ENCODE measurements at places on chromosomes 16 and 17.

- DNase-seq, result no peak
Observed at GRCh38 chr16:24686678-24687077, 42.8 kb upstream of the TNRC6A start.

DNA sequence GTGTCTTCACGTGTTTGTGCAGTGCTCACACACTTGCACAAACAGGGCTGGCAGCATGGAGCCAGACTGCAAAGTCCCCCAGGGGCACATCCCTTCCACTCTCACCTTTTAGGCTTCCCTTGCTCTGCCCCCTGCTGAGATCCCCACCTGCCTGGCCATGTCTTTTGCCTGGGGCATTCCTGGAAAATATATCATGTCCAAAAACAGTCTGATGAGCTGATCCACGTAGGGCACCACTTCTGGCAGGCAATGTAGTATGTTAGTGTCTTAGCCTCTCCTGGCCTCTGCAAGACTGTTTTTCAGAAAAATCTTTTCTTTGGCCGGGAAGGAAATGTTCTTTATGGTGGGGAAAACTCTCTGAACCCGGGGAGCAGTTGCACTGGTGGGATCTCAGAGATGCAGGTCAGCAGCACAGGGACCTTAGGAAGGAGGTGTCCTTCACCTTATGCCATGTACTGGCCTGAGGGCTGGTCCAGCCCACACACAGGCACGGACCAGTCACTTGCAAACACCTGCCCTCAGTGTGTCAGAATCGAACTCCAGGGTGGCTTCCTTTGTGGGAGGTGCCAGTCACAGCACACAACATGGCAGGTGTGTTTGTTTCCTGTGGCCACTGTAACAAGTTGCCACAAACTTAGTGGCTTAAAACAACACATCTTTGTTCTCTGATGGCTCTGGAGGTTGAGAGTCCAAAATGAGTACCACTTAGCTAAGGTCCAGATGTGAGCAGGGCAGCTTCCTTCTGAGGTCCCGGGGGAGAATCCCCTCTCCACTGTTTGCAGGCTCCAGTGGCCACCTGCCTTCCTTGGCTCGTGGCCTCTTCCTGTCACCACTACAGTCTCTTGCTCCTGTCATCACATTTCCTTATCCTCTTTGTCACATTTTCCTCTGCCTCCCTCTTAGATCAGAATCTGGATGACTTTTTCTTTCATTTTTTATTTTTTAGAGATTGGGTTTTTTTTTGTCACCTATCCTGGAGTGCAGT lies 46.6 kb downstream of the MPRIP start:
- no peak for DNase-seq

- DNase-seq, result no peak
Observed at GRCh38 chr16:24273508-24274182, 17.5 kb downstream of the CACNG3 start.

GRCh38 chr17:76542984-76543383 lies 3.1 kb downstream of the PRCD start:
- DNase-seq, result no peak

DNA sequence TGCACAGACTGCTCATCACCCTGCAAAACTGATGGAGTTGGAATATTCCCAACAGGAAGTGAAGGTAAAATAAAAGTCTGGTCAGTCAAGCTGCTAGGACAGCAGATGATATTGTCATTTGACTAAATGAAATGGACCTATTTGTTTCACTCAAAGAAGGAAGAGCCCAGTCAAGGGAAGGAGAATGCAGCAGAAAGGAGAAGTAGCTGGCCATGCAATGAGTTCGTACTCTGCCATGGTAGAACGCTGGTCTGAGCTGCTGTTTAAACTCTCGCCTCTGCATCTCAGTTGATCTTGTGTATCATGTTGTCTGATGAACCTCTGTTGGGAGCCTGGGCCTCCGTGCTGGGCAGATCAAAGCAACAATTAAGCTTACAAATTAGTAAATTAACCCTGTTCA lies 15.6 kb upstream of the YPEL2 start:
- no peak for DNase-seq

GRCh38 chr16:17359788-17360390 lies 110.9 kb downstream of the XYLT1 start:
- DNase-seq, result peak; percentile 62

GRCh38 chr16:53129281-53130158 lies 74.7 kb downstream of the CHD9 start:
- no peak for DNase-seq

DNA sequence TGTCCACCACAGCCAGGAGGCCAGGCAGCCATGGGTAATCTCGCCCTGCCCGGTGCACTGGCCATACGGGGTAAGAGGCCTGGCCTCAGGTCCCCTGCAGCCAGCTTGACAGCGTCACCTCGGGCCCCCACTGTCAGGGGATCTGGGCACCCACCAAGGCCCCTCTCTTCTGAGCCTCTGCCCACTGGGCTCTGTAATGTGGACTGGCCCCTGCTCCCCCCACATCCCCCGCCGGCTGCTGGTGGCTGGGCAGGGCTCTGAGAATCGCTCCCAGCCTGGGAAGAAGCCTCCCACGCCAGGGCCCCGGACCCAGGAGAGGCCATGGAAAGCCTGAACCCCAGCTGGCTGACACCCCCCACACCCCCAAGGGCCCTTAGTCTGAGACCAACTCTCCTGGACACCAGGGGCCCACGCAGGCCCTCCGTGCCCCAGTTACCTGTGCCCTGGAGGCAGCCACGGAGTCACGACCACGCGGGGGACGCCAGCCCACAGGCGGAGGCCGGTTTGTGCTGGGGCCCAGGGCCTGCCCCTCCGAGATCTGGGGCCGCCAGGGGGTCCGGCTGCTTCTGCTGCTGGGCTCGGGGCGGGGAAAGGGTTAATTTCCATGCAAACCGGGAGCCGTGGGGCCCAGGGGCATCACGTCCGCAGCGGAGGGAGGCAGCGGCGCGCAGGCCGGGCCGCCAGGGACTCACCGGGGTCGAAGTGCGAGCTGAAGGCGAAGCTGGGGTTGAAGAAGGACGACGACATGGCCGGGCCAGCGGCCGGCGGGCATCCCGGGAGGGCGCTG lies at the start of gene PVALEF:
Gene PVALEF, plus strand, starts transcription at position 262 of the 787 bp plus-strand sequence. CDS start 15,720 bp downstream, outside the sequence.
- no peak for DNase-seq

- no peak for DNase-seq
Observed at GRCh38 chr17:50544516-50544915, 2.5 kb upstream of the SPATA20 start.

DNA sequence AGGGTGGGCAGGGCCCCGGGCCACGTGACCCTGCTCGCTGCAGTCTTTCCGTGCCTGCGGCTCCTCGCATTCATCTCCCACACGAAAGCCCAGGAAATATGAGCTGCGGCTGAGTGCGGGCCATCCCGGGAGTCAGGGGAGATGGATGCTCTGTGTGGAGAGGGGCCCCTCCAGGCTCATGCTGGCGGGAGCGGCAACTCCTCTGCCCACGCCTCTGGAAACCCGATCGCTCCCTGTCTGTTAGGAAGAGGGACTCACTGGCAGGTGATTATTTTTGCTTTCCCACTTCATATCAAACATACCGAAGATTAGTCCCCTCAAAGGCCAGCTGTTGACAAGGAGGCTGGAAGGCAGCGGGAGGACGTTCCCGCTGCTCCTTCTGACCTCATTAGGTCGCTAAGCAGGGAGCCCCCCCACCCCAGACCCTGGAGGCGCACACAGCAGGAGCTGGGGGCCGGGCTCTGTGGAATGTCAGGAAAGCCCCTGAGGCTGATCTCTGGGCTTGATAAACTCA lies 228.5 kb downstream of the FOXL1 start:
- DNase-seq, result no peak

DNA sequence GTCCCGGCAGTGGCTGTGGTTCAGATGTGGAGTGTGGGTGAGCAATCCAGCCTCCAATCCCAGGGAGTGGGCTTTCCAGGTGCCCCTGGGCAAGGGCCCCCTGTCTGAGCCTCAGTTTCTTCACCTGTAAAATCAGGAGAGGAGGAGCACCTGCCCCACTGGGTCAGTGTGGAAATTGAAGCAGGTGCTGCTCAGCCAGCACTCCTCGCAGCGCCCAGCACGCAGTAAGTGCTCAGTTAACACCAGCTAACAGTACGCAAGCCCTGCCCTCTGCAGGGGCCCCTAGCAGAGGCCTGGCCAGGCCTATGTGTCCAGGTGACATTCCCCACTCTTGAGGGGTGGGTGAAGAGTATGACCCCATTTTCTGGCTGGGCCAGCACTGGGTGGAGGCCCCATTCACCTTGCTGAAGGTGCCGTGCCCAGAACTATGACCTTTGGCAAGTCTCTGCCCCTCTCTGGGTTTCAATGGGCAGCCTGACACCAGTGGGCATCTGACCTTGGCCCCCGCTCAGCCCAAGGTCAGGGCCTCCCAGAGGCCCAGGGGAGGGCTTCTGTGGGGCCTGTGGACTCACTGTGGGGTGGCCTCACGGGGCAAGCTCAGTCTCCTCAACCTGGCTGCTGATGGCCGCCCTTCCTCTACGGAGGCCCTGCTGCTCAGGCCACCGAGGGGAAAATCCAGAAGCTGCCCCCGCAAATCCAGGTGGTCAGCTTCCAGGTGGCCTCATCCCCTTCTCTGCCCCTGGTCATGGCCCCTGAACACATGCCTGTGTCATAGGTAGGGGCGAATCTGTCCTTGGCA lies 2.5 kb downstream of the MTSS2 start:
- no peak for DNase-seq

GRCh38 chr17:50918933-50919296 lies 52.8 kb upstream of the TOB1 start:
- DNase-seq, result no peak

GRCh38 chr16:85536411-85537330 lies 76.5 kb upstream of the GSE1 start:
- no peak for DNase-seq

- no peak for DNase-seq
Observed at GRCh38 chr16:84986102-84986501, 25.2 kb downstream of the ZDHHC7 start.

DNA sequence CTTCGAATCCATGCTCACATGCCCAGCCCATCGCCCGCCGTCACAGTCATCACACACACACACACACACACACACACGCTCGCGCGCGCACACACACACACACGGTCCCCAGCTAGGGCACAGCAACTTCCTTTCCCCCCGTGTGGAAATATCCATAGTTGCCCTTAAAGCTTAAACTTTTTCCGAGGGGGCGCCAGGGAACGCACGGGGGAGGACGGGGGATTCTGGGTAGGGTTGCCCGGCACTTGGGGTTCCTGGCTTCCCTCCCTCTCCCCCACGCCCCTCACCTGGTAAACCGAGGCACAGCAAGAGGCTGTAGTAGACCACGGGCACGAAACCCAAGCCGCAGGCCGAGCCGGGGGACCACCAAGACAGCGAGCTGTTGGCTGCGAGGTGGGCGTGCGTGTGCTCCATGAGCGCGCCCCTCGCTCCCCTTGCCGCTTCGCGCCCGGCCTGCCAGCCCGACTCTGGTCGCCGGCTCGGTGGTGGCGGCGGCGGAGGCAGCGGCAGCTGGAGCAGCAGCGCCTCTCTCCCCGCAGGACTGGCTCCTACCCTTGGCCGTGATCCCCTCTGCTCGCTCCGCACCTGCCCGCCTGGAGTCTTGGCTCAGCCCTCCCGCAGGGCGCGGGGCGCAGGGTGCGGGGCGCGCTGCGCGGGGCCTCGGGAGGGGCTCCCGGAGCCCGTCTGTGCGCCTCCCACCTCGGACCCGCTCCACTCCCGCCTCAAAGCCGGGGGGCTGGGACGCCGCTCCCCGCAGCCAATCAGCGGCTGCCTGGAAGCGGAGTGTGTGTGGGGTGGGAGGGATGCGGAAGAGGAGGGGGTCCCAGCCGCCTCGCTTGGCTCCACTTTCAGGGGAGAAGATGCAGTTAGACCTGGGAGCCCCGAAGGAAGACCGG lies at the start of gene GPR139:
Gene GPR139, minus strand, starts transcription at position 688 of the 896 bp plus-strand sequence. Its CDS starts 274 bp downstream, at position 414.
- no peak for DNase-seq

DNA sequence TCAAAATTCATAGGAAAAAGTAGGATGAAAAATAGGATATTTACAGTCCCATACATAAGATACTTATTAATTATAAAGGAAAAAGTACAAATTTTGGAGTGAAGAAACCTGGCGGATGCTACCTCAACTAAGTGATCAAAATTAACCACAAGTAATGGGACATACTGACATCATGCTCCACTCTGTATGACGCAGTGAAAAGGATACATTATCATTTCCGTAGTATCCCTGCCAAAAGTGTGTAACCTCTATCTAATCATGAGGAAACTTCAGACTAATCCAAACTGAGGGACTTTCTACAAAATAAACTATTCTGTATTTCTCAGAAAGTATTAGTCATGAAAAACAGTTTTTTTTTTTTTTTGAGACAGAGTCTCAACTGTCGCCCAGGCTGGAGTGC lies 60.5 kb downstream of the TRIM37 start:
- no peak for DNase-seq

GRCh38 chr17:42530952-42531454 lies 5.0 kb upstream of the NAGLU start:
- no peak for DNase-seq

DNA sequence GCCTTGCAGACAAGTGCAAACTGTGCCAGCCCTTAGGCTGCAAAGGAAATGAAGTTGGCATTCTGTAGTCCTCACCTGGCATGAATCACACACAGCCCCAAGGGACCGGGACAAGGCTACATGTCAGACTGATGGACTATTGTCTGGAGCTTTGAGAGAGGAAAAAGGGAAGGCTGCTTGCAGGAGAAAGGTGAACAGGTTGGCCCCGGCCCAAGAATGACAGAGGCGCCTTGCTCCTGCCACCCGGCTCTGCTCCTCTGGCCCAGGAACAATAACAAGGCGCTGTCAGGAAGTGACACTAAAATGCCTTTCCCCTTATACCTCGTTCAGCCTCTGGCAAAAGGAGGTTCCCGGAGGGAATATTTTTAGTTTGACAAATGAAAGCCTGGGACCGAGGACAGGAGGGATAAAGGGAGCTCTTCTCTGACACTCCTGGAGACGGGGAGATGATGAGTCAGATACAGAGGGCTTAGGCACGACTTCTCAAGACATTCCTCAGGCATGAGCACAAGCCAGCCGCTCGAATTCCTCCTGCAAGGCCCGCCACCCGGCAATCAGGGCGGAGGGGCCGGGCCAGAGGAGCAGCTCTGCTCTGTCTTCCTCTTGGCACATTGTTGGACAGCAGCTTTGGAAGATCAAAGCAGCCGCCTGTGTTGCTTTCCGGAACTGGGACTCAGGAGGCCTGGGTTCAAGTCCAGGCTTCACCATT lies 105.8 kb downstream of the NOG start:
- DNase-seq, result no peak

- DNase-seq, result no peak
Observed at GRCh38 chr17:29252101-29252791, 5.6 kb downstream of the CRYBA1 start.

DNA sequence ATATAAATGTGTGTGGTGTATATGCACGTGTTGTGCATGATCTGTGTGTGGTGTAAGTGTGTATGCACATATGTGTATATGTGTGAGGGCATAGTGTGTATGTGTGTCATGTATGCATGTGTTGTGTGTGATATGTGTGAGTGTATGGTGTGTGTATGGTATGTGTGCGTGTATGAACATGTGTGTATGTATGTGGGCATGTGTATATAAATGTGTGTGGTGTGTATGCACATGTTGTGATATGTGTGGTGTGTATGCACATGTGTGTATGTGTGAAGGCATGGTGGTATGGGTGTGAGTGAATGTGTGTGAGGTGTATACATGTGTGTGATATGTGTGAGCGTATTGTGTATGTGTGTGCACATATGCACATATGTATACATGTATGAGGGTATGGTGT lies 198.7 kb downstream of the RBFOX3 start:
- DNase-seq, result no peak

GRCh38 chr17:7579001-7579833 lies at the start of gene CD68:
TSS of gene CD68 (plus strand) at chr17:7579638. CDS start at chr17:7579678, 40 bp downstream.
- DNase-seq, result peak; percentile 64

GRCh38 chr17:64392300-64392699 lies 1.6 kb upstream of the PECAM1 start:
- DNase-seq, result no peak

- DNase-seq, result no peak
Observed at GRCh38 chr16:3174618-3175148, 13.3 kb upstream of the OR1F1 start.

- no peak for DNase-seq
Observed at GRCh38 chr17:39517224-39517623, 55.9 kb downstream of the CDK12 start.

- DNase-seq, result peak; percentile 51
Observed at GRCh38 chr16:10964891-10965326, 20.5 kb downstream of the CLEC16A start.
